ENCODE measurements at places on chromosomes 2 and 18.

- no peak for DNase-seq
Observed at GRCh38 chr2:26767894-26768487, 3.9 kb downstream of the SLC35F6 start.

GRCh38 chr2:42101206-42102023, 53.6 kb downstream of the PKDCC start:
- DNase-seq: no peak

DNA sequence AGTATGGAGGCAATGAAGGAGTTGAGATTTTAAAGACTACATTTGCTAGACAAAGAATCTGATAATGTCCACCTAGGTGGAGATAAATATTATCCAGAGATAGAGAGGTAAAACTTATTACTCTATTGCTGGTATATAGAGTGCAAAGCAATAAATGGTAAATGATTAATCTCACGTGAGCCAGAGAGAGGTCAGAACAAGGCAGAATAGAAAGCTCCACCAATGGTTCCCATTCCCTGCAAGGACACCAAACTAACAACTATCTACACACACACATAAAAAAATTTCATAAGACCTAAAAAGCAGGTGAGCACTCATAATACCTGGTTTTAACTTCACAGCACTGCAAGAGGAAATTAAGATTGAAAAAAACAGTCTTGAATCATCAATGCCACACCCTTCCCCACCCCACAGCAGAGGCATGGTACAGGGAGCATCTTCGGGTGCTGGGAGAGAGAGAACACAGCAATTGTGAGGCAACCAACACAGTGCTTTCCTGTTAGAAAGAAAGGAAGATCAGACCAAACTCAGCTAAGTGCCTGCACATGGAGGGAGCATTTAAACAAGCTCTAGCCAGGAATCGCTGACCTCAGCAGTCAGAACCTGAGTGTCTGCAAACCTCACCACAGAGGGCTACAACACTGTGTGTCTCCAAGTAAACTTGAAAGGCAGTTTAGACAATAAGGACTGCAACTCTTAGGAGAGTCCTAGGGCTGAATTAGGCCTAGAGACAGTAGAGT, 1432.6 kb upstream of the TMEFF2 start:
- no peak for DNase-seq

DNA sequence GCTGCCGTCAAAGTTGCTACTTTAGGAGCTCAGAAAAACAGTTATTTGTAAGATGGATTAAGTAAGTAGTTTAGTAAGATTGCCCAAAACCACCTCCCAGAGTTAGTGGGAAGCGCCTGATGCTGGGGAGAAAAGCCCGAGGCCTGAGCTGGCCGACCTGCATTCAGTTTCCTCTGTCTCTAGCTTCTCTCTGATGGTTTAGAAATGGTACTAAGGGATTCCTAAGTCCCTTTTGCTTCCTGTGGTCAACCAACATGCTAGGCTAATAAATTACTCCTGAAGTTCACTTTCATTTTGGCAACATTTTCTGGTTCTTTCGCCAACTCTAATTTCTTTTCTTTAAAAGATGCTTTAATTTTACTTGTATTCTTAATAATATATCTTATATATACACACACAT, 60.1 kb downstream of the ASAP2 start:
- DNase-seq: no peak

DNA sequence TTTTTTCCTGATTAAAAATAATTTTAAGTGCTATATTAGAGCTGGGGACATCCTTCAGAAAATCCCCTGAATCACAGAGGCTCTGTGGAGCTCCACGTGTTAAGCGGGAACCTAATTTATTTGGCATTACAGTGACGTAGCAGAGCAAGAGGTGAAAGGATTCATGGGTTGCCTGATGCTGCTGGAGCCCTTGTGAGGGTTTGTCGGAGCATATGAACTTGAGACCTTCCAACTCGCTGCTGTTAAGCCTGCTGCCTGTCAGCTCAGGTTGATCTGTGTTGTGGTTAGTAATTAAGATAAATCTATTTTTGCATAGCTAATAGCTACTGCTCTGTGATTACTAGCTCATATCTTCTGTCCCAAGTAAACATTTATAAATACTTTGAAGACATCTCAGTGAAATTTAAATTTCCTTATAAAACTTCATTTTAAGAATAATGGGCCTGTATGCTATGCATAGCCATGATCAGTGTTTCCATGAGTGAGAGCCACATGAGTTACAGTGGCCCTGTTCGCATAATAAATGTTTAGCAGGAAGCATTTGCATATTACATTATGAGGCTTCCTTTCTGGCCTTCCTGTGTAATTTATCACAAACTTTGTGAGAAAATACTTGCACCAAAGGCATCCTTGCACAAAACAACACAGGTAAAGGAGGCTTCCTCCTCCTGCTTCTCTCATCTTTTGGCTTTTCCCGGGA, 438.9 kb downstream of the PTPRM start:
- no peak for DNase-seq

GRCh38 chr2:192194265-192194865, 368 bp downstream of the TMEFF2 start:
- peak; percentile 65 for DNase-seq

DNA sequence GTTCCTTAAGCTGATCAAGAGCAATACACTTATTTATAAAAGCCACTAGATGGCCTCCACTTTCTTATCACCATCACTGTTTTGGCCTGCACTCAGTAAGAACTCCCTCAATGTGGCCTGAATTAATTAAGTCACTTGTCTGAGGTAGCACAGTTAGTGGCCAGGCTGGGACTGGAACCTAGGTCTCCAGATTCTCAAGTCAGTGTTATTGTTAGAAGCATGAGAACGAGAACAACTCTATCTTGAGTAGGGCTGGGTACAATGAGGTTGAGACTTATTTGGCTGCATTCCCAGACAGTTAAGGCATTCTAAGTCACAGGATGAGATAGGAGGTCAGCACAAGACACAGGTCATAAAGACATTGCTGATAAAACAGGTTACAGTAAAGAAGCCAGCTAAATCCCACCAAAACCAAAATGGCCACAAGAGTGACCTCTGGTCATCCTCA, 115.8 kb downstream of the SS18 start:
- no peak for DNase-seq

DNA sequence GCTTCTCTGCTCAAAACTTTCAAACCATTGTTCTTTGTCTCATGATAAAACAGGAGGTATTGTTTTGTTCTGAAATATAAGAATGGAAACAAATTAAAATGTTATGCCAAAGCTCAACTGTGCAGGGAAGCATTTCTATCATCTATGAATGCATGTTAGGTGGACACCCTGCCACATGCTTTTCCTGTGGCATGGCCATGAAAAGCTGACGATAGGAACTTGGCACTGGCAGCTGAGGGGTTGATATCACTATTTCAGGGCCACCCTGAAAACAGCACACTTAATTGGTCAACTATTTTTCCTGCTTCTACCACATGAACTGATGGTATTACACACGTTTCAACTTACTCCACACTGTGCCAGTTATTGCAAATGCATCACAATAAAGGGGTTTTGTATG, 157.3 kb downstream of the MREG start:
- no peak for DNase-seq
